ENCODE measurements at places on chromosomes 13 and 19.

GRCh38 chr13:105353654-105354053 is 1181.8 kb downstream of the EFNB2 start:
- no peak for DNase-seq

DNA sequence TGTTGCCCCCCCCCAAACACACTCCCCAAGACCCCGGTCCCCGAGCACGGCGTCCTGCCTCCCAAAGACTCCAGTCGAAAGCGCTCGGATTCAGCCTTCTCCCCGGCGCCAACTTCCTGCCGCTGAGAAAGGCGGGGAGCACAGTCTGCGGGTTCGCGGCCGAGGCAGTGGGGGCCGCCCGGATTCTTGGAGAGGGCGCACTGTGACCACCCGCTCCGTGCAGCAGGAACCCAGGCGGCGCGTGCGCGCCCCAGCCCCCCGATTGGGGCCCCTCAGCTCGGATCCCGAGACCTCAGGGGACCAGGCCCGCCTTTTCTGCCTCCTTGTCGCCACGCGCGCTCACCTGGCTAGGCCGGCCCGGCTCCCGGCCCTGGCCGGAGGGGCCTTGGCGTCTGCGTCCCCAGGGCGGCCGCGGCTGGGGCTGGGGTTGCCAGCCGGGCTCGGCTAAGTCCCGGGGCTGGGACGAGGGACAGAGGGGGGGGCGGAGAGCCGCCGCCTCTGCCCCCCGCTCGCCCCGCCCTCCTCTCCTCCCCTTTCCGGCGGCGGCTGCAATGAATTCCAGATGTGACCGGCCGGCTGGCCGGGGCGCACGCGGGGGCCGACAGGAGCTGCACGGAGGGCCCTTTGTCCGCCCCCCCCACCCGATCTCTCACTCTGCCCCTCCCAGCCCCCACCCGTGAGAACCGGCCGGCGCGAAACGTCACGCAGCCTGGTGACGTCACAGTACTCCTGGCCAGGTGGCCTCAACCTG is at the start of gene S1PR2:
Gene S1PR2 (minus strand): TSS at position 471 of the 751 bp plus-strand sequence. CDS start 6,426 bp downstream, outside the sequence.
- DNase-seq = peak; percentile 67

DNA sequence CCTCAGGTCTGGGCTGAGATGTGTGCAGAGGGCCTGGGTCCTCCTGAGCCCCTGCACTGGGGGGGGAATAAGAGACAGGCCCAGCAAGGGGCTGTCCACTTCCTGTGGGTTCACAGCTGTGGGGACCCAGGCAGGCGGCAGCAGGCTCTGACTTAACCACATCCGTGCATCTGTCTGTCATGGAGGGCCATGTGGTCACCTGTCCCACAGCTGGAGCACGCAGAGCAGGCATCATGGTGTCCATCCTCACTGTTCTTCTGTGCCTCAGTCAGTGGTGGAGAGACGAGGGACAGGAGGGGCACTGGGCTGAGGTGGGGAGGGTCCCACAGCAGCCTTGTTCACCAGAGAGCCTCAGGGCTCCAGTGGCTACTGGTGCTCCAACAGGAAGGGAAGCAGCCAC is 16.3 kb upstream of the KIR3DL3 start:
- no peak for DNase-seq

- DNase-seq = no peak
These were observed 4.8 kb downstream of the KCNC3 start for GRCh38 chr19:50324331-50324730.

- no peak for DNase-seq
These were observed 10.1 kb upstream of the SOX1 start for GRCh38 chr13:112056739-112057438.

DNA sequence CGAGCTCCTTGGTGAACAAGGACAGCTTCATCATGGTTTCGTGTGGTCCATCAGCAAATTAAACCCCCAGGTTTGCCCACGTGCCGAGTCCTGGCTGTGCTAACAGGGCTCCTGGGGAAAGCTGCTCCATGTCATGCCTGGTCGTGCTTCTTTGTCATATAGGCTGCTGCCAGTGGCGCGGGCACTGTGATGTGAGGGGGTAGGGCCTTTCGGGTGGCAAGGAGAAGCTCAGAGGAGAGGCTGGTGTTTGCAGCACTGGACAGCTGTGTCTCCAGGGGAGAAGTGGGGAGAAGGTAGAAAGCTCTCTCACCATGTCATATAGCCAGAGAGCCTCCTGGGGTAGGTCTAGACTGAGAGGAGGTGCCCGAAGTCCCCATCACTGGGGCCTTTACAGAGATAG is 13.3 kb downstream of the VSTM2B start:
- DNase-seq = no peak

- no peak for DNase-seq
These were observed 33.2 kb downstream of the RNASEH2B start for GRCh38 chr13:50942630-50943311.

- no peak for DNase-seq
These were observed 1462.4 kb downstream of the UQCRFS1 start for GRCh38 chr19:27750391-27751043.

DNA sequence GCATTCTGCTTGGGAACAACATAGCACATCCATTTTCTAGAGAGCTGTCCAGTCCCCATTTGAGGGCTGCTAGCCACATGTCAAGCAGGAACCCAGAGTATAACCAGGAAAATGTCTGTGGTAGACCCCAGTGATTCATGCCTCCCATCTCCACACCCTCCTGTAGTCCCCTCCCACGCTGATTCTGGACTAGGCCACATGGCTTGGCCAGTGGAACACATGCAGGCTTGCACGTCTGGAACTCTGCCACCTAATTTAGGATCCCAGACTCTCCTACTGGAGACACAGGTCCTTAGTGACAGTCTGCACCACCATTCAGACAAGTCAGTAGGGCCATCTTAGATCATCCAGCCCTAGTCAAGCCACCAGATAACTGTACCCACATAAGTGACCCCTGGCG is 149.8 kb downstream of the ZIC5 start:
- DNase-seq = peak; percentile 1

GRCh38 chr19:7280940-7281666 is 13.1 kb downstream of the INSR start:
- no peak for DNase-seq

DNA sequence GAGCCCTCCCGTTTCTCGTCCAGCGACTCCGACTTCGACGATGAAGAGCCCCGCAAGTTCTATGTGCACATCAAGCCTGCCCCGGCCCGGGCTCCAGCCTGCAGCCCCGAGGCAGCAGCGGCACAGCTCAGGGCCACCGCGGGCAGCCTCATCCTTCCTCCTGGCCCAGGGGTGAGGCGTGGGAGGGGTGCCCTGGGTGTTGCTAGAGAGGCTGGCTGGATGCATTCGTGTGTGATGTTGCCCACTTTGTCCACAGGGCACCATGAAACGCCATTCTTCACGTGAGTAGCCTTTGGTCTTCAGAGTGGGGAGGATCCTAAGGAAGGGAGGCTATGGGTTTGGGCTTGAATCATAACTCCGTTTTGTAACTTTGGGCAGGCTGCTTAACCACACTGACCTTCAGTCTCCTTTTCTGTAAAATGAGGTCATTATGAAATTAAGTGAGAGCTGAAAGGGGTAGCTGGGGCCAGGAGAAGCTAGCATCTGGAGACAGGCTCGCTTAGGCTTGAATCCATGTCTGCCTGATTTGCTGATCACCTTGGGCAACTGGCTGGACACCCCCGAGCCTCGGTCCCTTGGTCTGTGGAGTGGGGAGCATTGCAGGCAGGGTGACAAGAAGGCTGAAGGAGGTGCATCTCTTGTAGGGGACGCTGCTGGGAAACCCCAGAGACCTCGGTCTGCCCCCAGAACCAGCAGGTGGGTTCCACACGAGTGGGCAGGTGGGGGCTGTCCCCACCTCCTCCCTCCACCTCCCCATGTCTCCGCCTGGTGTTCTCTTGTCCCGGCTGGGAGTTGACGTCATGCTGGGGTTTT is 18.7 kb upstream of the B3GNT3 start:
- DNase-seq = peak; percentile 82

DNA sequence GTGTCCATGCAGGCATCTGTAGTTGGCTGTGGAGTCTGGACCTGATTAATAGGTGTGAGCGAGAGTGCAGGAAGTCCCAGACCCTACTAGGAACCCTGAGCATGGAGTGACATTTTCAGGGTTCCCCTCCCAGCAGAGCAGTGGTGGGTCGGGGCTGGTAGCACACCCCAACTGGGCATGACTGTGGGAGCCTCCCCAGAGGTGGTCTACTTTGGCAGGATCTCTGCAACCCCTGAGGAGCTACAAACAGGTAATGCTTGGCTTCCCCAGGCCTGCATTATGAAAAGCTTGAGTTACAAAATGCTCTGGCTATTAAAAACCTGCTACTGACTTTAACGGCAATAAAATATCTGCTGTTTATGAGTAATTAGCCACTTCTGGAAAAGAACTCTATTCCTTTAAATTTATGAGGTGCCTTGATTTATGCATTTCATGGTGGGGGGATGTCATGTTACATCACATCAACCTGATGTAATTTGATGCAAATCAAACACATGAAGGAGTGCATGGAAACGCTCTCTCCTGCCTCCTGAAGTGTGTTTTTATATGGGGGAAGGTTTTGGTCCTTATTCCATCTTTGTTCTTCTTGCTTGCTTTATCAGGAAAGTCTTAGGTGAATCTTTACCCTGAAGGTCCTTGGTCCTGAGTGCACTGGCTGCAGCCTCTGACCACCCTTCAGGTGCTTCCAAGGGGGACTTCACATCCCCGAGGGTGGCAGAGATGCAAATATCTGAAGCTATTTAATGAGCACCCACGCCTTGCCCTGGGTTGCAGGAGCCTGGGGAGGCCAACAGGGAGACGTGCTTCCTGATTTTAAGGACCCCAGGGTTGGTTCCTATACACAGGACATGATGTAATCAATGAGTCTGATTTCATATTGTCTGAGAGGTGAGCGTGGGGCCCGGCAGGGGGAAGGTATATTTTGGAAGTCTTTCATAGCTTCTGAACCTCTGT is 54.0 kb downstream of the ZNF536 start:
- no peak for DNase-seq

- no peak for DNase-seq
These were observed 5.2 kb downstream of the TMEM255B start for GRCh38 chr13:113763961-113764792.

DNA sequence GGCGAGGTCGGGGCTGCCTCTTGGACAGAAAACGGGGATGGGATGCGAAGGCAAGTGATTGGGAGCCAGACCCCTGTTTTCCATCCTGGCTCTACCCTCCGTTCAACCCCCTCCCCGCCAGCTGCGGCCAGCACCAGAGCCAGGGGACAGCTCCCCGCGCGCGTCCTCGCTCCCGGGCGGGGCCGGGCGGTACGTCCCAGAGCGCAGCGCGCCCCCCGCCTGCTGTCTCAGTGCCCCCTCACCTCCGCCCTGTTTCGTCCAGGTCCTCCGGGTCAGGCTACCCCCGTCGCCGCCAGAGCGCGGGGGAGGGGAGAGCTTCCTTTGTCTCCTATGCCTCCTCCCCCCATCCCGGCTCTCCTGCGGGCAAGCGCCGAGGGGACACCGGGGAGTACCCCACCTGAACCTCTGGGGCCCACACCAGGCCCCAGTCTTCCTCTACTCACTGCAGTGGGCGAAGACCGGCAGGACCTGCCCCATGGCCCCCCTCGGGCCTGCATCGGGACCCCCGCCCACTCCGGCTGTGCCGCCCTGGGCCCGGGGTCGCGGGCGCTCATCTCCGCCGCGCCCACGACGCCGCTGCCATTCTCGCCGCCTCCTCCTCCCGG is 396 bp downstream of the RTN2 start:
- no peak for DNase-seq

- DNase-seq = no peak
These were observed 6.8 kb upstream of the ZNF429 start for GRCh38 chr19:21498651-21499050.

GRCh38 chr13:25135896-25136295 is 36.2 kb downstream of the AMER2 start:
- no peak for DNase-seq

DNA sequence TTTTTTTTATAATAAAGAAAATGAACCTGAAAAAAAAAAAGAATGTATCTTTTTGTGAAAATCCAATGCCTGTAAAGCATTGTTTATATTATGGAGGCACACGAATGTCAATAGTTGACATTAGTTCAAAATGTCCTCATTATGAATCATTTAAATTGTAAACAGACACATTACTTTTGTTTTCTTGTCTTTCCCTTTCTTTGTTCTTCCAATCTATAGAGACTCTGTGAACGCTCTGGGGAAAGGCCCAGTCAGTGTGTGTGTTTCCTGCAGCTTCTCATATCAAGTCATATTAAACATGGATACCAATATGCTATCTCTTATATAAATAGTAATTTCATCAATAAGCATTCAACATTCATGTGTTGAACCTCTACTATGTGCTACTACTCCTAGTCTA is 193.1 kb downstream of the KCTD12 start:
- DNase-seq = no peak

DNA sequence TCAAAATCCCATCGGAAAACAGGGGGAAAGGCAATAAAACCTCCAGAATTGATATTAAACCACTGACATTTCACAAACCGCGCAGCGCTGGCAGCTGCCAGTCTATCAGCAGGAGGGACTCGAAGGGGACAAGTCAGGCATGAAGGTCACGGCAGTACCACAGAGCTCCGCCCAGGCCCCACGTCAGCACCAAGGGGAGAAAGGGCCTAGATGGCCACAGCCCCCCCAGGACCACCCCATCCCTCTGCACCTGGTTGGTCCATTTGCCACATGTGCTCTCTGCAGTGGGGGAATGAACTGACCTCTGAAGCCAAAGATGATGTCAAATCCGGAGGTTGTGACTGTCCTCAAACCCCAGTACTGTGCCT is 9.5 kb upstream of the VSTM2B start:
- no peak for DNase-seq
